ENCODE measurements at places on chromosomes 5 and 9.

DNA sequence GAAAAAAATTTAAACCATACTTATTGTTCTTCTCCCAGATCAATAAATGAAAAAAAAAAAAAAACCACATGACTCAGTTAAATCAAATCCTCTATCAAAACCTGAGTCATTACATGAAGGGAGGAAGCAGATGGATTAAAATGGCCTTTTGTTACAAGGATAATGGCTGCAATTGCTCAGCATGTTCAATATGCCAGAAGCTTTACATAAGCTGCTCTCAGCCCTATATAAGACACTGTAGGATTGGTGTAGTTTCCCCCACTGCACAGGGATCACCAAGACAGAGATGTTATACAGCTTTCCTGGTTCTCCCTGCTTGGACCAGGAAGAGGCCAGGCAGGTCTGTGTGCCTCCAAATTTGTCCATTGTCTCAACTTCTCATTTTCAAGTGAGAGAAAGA, 101.6 kb upstream of the MAP1B start:
- peak; percentile 0 for DNase-seq

DNA sequence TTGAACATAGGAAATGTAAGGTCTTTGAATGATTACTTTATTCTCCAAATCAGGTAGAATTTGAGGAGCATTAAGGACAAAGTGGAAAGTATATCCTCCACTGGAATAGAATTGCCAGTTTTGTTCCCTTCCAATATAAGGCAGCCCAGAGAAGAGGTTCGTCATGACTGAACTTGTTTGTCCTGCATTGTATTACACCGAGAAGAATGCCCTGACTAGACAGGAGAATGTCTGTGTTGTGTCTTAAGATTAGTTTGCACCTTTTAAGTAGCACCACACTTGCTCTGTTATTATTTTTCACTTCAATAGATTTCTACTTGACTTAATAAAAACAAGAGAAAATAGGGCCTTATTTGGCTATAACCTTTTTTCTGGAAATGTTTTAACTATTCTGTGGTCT, 586.2 kb upstream of the PTGER4 start:
- no peak for DNase-seq

- no peak for DNase-seq
Measured at GRCh38 chr5:132016721-132017250, 5.3 kb upstream of the ACSL6 start.

GRCh38 chr5:120805131-120805530, 341.0 kb downstream of the PRR16 start:
- DNase-seq = no peak

GRCh38 chr5:43560128-43560527, 3.3 kb upstream of the PAIP1 start:
- peak; percentile 70 for DNase-seq

- DNase-seq = no peak
Measured at GRCh38 chr9:13330396-13331004, 51.0 kb upstream of the MPDZ start.

- DNase-seq = peak; percentile 82
Measured at GRCh38 chr5:73419465-73420390, 28.8 kb downstream of the FOXD1 start.
